Left kidney (tissue), 8 donors: ENCODE measurements at places on chromosomes 13 and 19. TPM values are rescaled to one million over a fixed set of nuclear protein-coding genes. Genes with fewer than 3 reads are reported as not detected.

MYBPC2 gene
- 1.5 TPM for polyA plus RNA-seq

FPR3 gene
- 0.20 TPM for polyA plus RNA-seq

SYNE4 gene
- 14.0 TPM for polyA plus RNA-seq

PLVAP gene
- polyA plus RNA-seq = 123 TPM

SSC5D gene
- polyA plus RNA-seq = 1.1 TPM

GPC5 gene
- 5.1 TPM for polyA plus RNA-seq

LMTK3 gene
- polyA plus RNA-seq = 2.0 TPM

NTF4 gene
- polyA plus RNA-seq = 3.1 TPM

HMG20B gene
- polyA plus RNA-seq = 76.6 TPM

CPB2 gene
- 0.27 TPM for polyA plus RNA-seq

KIR2DL4 gene
- not detected for polyA plus RNA-seq

GPR4 gene
- 5.2 TPM for polyA plus RNA-seq

PVR gene
- 37.2 TPM for polyA plus RNA-seq

TSHZ3 gene
- 11.7 TPM for polyA plus RNA-seq

TNFSF13B gene
- 2.9 TPM for polyA plus RNA-seq
